Activated CD4-positive, alpha-beta memory T cell treated with anti-CD3 and anti-CD28 coated beads for 36 hours (primary cell): ENCODE measurements at places on chromosomes 12 and 14.

GRCh38 chr14:58167891-58168290, 15.9 kb upstream of the ARMH4 start:
- DNase-seq = no peak

- DNase-seq = no peak
These were observed 98.2 kb downstream of the SYNE2 start for GRCh38 chr14:63951021-63951420.

GRCh38 chr12:105476616-105477015, 146.1 kb downstream of the C12orf75 start:
- DNase-seq = no peak

GRCh38 chr12:58920102-58920960, at the start of gene LRIG3:
LRIG3 (minus strand) TSS chr12:58920504; CDS start chr12:58920235, 269 bp downstream.
- DNase-seq = peak; percentile 13

DNA sequence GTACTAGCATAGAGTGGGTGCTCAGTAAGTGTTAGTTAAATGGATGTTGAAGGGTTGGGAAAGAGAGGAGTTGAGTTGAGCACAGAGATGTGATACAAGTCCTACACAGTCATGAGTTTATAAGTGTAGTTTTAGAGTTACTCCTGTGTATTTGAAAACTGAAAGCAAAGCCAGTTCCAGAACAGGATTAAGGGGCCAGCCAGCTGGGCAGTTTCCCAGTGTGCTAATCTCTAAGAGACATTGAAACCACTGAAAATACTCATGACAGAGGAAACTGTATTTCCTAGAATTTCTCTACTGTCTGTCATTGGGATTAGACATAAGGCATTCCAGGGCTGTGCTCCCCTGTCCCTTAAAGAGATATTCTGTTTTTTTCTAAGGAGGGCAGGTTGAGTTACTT, 101.0 kb downstream of the DERA start:
- no peak for DNase-seq

DNA sequence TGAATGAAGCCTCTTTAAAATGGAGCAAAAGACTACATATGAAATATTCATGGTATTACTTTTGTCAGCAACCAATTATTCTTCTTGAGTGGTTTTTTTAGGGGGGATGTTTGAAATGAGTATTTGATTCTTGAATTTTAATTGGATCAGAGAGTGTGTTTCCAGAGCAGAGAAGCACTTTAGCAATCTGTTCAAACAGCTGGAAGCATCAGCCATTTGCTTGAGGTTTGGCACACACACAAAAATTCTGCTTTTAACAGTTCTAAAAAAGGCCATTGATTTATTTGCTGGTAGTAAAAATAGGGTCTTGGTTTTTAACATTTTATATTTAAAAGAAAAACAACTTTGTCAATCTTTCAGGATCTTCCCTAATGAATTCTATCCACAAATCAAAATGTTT, 292.7 kb downstream of the LRFN5 start:
- no peak for DNase-seq

DNA sequence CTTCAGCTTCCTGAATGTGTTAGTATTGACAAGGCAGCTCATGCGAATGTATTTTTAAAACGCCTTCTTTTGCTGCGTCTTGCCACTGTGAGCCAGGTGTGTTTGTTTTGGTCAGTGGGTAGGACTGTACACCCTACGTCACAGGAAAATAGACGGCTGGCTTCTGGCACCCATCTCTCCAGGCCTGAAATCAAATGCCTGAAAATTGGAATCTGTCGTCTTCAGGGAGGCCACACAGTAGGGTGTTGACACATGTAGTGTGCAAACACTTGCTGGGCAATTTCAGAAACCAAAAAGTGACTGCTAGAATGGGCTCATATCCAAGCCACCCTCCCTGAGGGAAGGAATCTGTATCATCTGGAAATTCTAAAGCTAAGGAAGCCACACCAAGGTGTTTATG, 209.3 kb downstream of the TTC8 start:
- DNase-seq = no peak

- DNase-seq = no peak
These were observed 46.9 kb downstream of the PRMT8 start for GRCh38 chr12:3537719-3538465.

DNA sequence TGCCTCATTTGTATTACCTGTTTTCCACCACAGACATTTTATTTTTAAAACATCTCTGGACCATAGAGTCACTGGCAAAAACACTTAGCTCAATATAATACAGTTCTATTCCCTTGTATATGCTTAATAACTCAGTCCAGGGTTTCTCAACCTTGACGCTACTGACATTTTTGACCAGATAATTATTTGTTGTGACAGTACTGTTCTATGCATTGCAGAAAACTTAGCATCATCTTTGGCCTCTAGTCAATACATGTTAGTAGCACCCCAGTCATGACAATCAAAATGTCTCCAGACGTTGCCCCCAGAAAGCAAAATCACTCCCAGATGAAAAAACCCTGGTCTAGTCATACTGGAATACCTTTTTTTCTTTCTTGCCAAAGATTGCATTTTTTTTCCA, 174.7 kb downstream of the TMEM132D start:
- no peak for DNase-seq

GRCh38 chr12:10386857-10387256, 3.0 kb downstream of the KLRK1 start:
- no peak for DNase-seq

GRCh38 chr12:51341251-51342007, 5.0 kb downstream of the CELA1 start:
- DNase-seq = peak; percentile 78

GRCh38 chr12:5243014-5243413, 188.9 kb upstream of the NTF3 start:
- no peak for DNase-seq
